ENCODE measurements at places on chromosomes 13 and 19. TPM values are rescaled to one million over a fixed set of nuclear protein-coding genes. Genes with fewer than 3 reads are reported as not detected.

DNA sequence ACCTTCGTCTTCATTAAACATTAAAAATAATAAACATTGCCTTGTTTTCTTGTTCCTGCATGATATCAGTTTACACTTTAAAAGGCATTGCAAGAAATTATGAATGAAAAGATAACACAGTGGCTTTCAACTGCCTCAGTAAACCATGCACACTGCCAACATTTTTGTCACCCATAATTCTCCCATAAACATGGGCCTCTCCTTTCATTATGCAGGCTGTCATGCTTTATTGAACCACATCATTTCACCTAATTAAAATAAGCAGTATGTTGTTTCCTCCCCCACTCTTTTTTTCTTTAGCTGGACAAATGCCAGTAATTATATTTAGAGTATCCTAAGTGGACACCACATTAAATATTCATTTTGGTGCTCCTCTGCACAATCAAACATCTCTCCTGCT is 1566.5 kb upstream of the SLC10A2 start:
- no peak for DNase-seq

DNA sequence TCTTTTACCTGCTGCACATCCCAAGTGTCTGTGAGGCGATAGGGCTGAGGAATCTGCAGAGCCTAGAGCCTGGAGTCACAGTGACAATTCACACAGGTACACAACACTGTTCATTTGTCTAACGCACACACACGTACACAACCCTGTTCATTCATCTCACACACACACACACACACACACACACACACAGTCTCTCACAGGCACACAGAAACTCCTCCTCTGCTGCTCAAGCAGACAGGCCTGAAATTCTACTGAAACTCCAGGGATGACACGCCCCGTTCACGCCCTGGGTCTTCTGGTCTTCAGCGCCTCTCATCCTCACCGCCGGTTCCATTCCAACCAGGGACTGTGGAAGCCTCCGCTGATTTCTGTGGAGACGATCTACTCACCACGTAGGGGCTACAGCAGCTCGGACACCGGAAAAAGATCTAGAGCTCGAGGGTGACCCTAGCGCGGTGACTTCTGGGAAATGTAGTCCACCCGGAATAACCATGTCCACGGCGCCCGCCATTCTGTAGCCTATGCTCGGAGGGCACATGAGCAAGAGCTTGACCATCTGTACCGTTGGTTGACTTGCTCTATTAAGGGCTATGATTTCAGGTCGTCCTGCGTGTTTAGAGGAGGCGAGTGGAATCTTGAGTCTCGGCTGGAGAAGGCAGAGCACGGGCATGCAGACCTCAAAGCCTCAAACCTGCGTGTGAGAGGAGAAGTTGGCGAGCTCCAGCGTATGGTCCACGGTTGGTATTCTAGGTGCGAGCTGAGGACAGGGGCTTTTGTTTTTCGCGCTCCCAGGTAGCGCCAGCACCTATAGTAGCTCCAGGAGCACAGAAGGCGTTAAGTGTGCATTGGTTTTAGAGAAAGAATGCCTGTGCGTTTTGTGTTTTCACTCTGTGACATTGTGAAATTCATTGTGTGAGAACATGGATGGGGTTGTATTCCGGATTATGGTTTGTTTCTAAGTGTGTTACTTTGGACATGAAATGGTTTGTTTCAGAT is 33.4 kb downstream of the ZNF45 start:
- peak; percentile 79 for DNase-seq

- DNase-seq, result no peak
These were observed 12.3 kb downstream of the ATP7B start for GRCh38 chr13:51998723-51999509.

- no peak for DNase-seq
These were observed 3.5 kb upstream of the CD320 start for GRCh38 chr19:8311461-8312260.

GRCh38 chr19:18044825-18045304 is 36.9 kb downstream of the ARRDC2 start:
- DNase-seq, result peak; percentile 93

DNA sequence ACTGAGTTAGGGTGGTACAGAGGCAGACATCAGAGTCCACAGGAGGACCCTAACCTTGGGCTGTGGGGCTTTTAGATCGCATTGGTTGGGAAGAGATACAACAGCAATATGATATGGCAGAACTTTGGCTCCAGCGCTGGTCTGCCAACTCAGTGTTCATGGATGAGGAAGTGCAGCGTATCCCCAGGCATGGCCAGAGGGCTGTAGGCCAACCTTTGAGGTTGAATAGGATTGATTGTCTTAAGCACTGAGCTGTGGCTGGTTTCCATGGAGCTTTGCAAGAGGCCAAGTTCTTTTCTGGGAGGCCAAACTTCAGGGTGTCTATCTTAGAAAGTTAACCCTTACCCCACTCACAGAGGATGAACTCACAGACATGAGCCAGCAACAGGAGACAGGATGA is 144.1 kb upstream of the TMTC4 start:
- DNase-seq, result no peak

- DNase-seq, result peak; percentile 78
These were observed 722 bp downstream of the PKN1 start for GRCh38 chr19:14433554-14434501.

DNA sequence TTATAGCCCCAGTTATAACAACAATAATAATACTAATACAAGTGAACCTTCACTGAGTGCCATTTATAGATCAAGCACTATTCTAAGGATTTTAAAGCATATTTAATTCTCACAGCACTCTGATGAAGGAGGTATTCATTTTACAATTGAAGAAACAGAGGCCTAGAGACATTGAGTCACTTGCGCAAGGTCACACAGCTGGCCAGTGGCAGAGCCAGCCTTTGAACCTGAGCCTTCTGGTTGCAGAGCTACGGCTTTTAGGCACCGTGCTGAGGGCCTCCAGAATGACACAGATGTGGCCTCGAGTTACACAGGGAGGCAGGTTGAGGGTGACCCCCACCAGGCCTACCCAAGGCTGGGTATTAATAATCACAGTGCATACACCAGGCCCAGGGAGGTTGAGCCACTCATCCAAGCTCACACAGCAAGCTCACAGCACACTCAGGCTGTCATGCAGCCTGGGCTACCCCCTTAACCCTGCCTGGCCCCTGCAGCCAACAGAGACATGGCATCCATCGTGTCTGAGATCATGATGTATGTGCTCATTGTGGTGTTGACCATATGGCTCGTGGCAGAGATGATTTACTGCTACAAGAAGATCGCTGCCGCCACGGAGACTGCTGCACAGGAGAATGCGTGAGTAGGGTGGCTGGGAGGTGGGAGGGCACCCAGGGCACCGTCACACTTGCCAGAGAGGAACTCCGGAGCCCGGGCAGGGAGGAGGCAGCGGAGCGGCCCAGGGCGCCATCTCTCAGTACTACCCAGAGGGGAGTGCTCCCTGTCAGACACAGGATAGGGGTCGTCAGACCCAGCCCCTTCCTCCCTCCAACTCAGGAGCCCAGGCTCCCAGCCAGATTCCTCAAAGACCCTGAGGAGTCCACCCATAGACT is 2.7 kb upstream of the HPN start:
- peak; percentile 55 for DNase-seq

- DNase-seq, result no peak
These were observed 24.6 kb upstream of the SEMA6B start for GRCh38 chr19:4583961-4584669.

GRCh38 chr19:42606660-42607351 is 12.1 kb upstream of the CEACAM8 start:
- DNase-seq, result peak; percentile 55

- no peak for DNase-seq
These were observed 232.6 kb upstream of the HTR2A start for GRCh38 chr13:47129461-47129860.

- no peak for DNase-seq
These were observed 1317.1 kb downstream of the SLITRK1 start for GRCh38 chr13:82565201-82565600.

GRCh38 chr13:40163066-40164000 is 503.1 kb downstream of the FOXO1 start:
- DNase-seq, result no peak

GRCh38 chr19:49792829-49793560 is 20.1 kb downstream of the FUZ start:
- DNase-seq, result no peak

GRCh38 chr19:16867211-16867610 is 21.6 kb upstream of the F2RL3 start:
- DNase-seq, result no peak

The UBE2L5 gene
- total RNA-seq, result 0.57 TPM

The LILRA1 gene
- not detected for total RNA-seq

The TSSK6 gene
- 6.3 TPM for total RNA-seq

The KCTD15 gene
- total RNA-seq, result 0.80 TPM

The TEAD2 gene
- 12.0 TPM for total RNA-seq
